Cortex of kidney (tissue), 1 donor: ENCODE measurements at places on chromosomes 7 and 10.

DNA sequence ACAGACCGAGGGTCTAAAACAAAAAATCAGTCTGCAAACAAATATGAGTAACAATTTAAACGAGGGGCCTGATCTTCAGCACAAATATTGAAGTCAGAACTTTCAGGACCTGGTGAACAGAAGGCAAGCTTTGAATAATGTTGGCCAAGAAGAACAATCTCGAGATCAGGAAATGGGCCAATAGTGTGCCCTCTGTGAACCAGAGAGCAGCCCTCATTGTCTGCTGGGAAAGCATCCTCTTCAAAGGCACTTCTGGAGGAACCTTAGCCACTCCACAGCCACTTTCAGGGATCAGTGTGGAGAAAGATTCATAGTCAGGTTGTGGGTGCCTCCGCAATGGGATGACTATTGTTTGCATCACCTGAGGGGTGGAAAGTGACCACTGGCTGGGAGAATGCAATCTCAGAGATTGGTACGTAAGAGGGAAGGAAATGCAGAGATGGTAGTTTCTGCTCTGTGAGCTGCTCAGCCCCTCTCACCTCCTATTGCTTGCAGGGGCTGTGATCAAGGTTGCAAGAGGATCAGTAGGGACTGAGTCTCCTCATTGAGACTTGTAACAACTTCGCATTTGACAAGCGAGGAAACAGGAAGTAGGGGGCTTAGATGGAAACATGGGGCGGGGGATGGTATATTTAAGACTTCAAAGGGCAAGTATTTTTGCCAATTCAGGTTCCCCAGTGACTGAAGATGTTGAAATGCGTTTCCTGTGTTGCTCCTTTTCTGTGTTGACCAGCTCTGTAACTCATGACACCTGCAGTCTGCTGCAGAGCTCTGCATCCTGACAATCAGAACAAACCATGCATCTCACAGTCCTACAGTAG lies 28.4 kb upstream of the IFRD1 start:
- no peak for DNase-seq

DNA sequence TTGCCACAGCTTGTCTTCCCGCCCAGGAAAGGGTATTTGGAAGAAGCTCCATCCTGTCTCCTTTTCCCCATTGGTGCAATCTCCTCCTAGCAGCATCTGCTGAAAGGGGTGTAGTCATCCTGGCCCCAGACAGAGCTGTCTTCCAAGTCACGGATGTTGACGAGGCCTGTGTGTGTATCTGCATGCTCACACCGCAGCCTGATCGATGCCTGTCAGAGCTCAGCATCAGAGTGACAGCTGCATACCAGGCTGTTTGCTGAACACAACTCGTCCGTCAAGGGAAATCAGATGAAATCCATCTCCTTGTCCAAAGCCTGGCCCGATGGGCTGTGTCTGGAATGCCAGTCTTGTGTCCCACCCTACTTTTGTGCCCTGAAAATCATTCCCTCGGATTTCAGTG lies 21.2 kb upstream of the LRRC4 start:
- no peak for DNase-seq

DNA sequence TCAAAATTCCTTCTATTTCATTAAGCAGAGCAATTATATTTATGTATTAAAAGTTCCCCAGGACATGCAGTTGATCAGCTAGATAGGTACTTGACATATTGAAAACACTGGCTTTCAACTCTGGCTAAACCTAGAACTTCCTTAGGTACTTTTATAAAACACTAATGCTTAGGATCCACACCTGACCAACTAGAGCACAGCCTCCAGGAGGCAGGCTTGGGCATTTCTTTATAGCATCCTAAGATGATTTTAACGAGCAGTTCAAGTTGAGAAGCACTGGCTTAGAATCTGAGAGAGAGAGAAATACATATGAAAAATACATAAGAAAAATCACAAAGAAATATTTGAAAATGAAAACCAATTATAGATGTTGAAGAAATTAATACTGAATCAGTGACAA lies 20.8 kb downstream of the SLC26A5 start:
- no peak for DNase-seq

- no peak for DNase-seq
Measured at GRCh38 chr10:33186150-33186549, 148.3 kb downstream of the NRP1 start.

GRCh38 chr10:12556039-12556438 lies 206.7 kb downstream of the CAMK1D start:
- DNase-seq = no peak

GRCh38 chr10:4121502-4122380 lies 336.7 kb upstream of the KLF6 start:
- no peak for DNase-seq

- DNase-seq = no peak
Measured at GRCh38 chr10:109899356-109900331, 23.7 kb downstream of the XPNPEP1 start.

- no peak for DNase-seq
Measured at GRCh38 chr10:28633750-28634149, 43.6 kb upstream of the BAMBI start.
